GM04503 (cell line): ENCODE measurements at places on chromosomes 4 and X.
A peak's percentile ranks its signal among the peaks of the same experiment; 100 is the strongest.

- no peak for DNase-seq
These were observed 94.9 kb upstream of the PLAC1 start for GRCh38 chrX:134752981-134753717.

GRCh38 chr4:167622481-167623240, 388.4 kb upstream of the SPOCK3 start:
- DNase-seq = no peak

- DNase-seq = no peak
These were observed 260.5 kb upstream of the IGFBP7 start for GRCh38 chr4:57370691-57371090.

DNA sequence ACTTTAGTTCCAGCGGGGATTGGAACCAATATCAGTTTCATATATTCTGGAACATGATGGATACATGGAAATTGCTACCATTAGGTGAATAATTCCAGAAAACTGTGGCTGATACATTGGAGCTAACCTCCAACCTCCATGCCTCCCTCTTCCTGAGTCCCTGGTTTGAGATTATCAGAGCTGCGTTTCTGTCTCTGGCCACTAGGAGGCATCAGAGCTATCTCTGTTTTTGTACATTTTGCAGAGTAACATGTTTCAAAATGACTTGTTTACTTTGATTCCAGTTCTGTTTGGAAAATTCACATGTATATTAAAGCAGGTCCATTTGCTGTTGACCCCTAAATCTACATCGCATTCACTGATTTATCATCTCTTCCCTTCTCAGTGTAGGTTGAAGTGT, 2.4 kb upstream of the RAB40AL start:
- DNase-seq = no peak

GRCh38 chr4:75985116-75985515, 5.6 kb downstream of the SDAD1 start:
- DNase-seq = peak; percentile 88

- DNase-seq = no peak
These were observed 1.1 kb downstream of the PLXNA3 start for GRCh38 chrX:154458954-154459778.

GRCh38 chr4:71211748-71212147, 127.1 kb upstream of the SLC4A4 start:
- DNase-seq = peak; percentile 65

DNA sequence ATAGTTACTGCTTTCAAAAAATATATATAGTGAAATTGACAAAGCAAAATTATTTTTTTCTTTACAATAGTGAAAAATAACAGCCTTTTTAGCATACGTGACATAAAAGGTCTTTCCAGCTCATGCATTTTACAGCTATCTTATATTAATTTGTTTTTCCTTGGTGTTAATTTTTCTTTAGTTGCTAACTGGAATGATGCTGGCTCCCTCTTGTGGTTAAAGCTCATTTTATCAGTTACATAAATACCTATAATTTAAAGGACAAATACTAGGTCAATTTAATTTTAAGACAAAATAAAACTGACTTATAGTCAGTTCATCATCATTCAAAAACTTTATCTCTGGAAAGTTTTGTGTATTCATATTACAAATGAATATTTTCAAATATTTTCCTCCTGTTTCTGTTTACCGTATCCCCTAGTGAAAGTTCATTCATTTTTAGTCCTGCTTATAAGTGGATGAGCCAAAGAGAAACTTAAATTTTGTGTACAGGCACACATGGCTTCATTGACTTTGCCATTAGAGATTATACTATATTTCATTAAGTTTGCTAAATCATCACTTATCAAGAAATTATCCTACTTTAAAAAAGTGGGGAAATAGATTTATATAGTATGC, 9.9 kb upstream of the ANAPC4 start:
- no peak for DNase-seq

- peak; percentile 11 for DNase-seq
These were observed 194.0 kb downstream of the GASK1B start for GRCh38 chr4:157978680-157979361.
